ENCODE measurements at places on chromosomes 16 and 17. TPM values are rescaled to one million over a fixed set of nuclear protein-coding genes. Genes with fewer than 3 reads are reported as not detected.
A peak's percentile ranks its signal among the peaks of the same experiment; 100 is the strongest.

OSGIN1 gene
- 0.34 TPM for total RNA-seq

BCAS3 gene
- total RNA-seq = 7.1 TPM

GP1BA gene
- total RNA-seq = not detected

KRTAP4-3 gene
- not detected for total RNA-seq

ZNF286A gene
- total RNA-seq = 24.5 TPM

CACNA1H gene
- 0.26 TPM for total RNA-seq

ALOX12B gene
- 2.1 TPM for total RNA-seq

GOSR1 gene
- total RNA-seq = 39.0 TPM

ABCC3 gene
- total RNA-seq = not detected

NPIPA8 gene
- not detected for total RNA-seq

MT1H gene
- total RNA-seq = not detected

- peaks cover 3% of the 10 kb centered on the region for H3K4me1 ChIP-seq
- no peak overlapping the region for H3K4me3 ChIP-seq
- H3K27me3 ChIP-seq = no peaks in the 10 kb centered on the region
- H3K27ac ChIP-seq = no peak overlapping the region
- H3K36me3 ChIP-seq = no peaks in the 10 kb centered on the region
Observed at GRCh38 chr17:50550661-50551432, 3.9 kb downstream of the SPATA20 start.

DNA sequence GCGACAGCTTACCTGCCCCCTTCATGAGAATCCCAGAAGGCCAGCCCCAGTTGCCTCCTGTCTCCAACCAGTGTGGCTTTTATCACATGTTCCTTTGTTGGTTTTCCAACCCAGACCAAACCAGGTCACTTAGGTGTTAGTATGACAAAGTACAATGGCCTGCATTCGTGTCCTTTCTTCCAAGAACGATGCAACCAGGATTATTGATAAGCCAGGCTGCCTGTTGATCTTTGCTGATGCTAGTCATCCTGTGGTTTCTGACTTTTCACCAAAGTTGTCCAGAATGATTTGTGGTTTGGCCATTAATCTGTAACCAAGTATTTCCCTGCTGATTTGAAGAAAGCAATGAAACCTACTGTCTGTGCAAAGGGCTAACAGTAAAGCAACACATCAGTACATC, 191.4 kb downstream of the CYLD start:
- no peak overlapping the region for H3K4me3 ChIP-seq
- no peak overlapping the region for H3K27ac ChIP-seq
- no peak for DNase-seq
- H3K36me3 ChIP-seq = no peaks in the 10 kb centered on the region
- H3K4me1 ChIP-seq = no peaks in the 10 kb centered on the region

DNA sequence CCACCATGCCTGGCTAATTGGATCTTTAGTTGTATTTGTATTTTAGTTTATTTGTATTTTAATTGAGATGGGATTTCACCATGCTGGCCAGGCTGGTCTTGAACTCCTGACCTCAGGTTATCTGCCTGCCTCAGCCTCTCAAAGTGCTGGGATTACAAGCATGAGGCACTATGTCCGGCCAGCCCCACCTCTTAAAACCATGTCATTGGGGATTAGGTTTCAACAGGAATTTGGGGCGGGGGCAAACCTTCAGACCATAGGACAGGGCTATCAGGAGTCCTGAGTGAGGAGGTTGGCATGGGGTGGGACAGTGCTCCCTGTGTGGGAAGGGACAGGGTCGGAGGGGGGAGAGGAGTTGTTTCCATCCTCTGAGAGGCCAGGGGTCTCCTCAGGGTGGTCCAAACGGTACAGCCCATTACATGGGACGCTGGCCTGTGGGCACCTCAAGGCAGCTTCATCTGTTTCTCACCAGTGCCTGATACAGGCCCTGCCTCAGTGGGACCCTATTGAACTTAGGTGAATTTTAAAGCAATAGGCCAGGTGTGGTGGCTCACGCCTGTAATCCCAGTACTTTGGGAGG, 21.6 kb downstream of the GAA start:
- H3K27ac ChIP-seq = no peak overlapping the region
- H3K4me3 ChIP-seq = no peak overlapping the region
- H3K27me3 ChIP-seq = peaks cover 6% of the 10 kb centered on the region

DNA sequence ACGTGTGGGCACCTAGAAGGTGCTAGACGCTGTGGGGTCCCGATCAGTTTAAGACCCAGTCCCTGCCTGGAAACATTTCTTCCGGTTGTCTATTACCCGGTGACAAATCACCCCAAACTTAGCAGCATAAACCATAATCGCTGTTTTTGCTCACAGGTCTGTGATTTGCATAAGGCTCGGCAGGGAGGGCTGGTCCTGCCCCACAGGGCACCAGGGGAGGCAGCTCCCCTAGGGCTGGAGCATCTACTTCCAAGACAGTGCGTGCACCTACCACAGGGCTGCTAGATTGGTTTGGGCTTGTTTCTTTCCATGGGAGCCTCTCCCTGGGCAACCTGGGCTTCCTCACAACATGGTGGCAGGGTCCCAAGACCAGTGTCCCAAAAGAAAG, 214.5 kb upstream of the CIBAR2 start:
- DNase-seq = no peak
- no peaks in the 10 kb centered on the region for H3K36me3 ChIP-seq
- H3K4me3 ChIP-seq = no peak overlapping the region
- H3K27ac ChIP-seq = no peak overlapping the region
- H3K27me3 ChIP-seq = peaks cover 10% of the 10 kb centered on the region
- H3K4me1 ChIP-seq = peaks cover 3% of the 10 kb centered on the region

- H3K27me3 ChIP-seq = peaks cover 56% of the 10 kb centered on the region
- H3K36me3 ChIP-seq = peaks cover 1% of the 10 kb centered on the region
- no peak overlapping the region for H3K4me3 ChIP-seq
- H3K27ac ChIP-seq = no peak overlapping the region
- no peak for DNase-seq
Observed at GRCh38 chr16:86512860-86513470, 2.6 kb downstream of the FOXF1 start.

GRCh38 chr16:53502331-53503269, at the start of gene AKTIP:
AKTIP (minus strand) TSS chr16:53503209; CDS start chr16:53500259, 2,950 bp downstream.
- H3K4me1 ChIP-seq = peaks cover 62% of the 10 kb centered on the region
- H3K27ac ChIP-seq = peak within 1 kb of the TSS; percentile 96
- peak; percentile 54 for DNase-seq
- peak within 1 kb of the TSS; percentile 97 for H3K4me3 ChIP-seq
- H3K36me3 ChIP-seq = peaks cover 13% of the 10 kb centered on the region

GRCh38 chr16:69768666-69769065, 6.5 kb downstream of the WWP2 start:
- no peak overlapping the region for H3K4me3 ChIP-seq
- no peaks in the 10 kb centered on the region for H3K36me3 ChIP-seq
- DNase-seq = no peak
- H3K4me1 ChIP-seq = peaks cover 56% of the 10 kb centered on the region
- H3K27me3 ChIP-seq = no peaks in the 10 kb centered on the region

- H3K27me3 ChIP-seq = no peaks in the 10 kb centered on the region
- no peaks in the 10 kb centered on the region for H3K4me1 ChIP-seq
- H3K4me3 ChIP-seq = no peak overlapping the region
- no peak overlapping the region for H3K27ac ChIP-seq
- peaks cover 1% of the 10 kb centered on the region for H3K36me3 ChIP-seq
Observed at GRCh38 chr16:19744670-19745069, 26.6 kb downstream of the IQCK start.

DNA sequence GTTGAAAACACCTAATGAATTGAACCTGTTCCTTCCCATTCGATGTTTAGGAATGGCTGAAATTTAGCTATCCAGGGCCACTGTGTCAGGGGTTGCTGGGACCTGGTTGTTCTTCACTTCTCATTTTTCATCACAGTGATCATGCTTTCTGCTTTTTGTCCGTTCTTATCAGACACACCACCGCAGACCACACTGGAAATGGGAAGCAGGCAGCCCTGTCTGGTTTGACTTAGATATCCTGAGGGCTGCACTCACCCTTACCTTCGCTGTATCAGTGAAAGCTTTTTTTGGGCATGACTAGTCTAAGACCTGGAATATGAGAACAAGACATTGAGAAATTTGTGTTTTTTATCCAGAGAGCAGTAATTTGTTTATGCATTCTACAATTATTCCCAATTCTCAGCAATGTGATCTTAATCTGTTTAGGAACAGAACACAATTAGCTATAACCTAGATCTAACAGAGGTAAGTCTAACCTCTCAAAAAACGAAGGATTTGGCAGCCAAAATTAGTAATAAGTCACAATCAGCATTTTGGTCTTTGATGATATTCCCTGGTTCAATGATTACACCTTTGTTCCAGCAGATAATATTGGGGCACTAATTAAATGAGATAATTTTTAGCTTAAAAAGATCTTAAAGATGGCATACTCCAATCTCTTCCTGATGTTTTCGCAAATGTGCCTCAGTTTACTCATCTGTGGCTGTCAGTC, 126.0 kb upstream of the GOT2 start:
- H3K4me1 ChIP-seq = no peaks in the 10 kb centered on the region
- H3K27me3 ChIP-seq = no peaks in the 10 kb centered on the region
- H3K4me3 ChIP-seq = no peak overlapping the region
- no peak overlapping the region for H3K27ac ChIP-seq
- DNase-seq = no peak

GRCh38 chr16:58503166-58503862, 3.4 kb downstream of the NDRG4 start:
- peaks cover 10% of the 10 kb centered on the region for H3K4me1 ChIP-seq
- no peak overlapping the region for H3K27ac ChIP-seq
- H3K36me3 ChIP-seq = no peaks in the 10 kb centered on the region

DNA sequence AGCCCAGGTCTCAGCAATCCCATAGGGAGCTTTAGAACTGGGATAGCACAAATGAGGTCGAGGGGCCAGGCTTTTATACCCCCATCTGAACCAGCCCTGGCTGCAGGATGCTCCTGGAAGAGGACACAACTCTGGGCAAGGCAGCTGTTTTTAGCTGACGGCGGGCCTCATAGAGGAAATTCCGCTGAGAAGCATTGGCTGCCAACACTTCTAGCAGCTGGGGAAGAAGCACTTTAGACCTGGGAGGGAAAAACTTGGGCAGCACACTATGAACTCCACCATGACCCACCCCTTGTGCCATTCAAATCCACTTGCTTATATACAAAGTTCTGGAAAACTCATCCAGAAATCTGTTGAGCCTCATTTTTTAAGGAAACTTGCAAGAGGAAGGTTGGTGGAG, 5.0 kb downstream of the CCL11 start:
- no peaks in the 10 kb centered on the region for H3K4me1 ChIP-seq
- H3K27ac ChIP-seq = no peak overlapping the region
- H3K27me3 ChIP-seq = peaks cover 11% of the 10 kb centered on the region
- H3K4me3 ChIP-seq = no peak overlapping the region
- no peaks in the 10 kb centered on the region for H3K36me3 ChIP-seq
- DNase-seq = no peak

DNA sequence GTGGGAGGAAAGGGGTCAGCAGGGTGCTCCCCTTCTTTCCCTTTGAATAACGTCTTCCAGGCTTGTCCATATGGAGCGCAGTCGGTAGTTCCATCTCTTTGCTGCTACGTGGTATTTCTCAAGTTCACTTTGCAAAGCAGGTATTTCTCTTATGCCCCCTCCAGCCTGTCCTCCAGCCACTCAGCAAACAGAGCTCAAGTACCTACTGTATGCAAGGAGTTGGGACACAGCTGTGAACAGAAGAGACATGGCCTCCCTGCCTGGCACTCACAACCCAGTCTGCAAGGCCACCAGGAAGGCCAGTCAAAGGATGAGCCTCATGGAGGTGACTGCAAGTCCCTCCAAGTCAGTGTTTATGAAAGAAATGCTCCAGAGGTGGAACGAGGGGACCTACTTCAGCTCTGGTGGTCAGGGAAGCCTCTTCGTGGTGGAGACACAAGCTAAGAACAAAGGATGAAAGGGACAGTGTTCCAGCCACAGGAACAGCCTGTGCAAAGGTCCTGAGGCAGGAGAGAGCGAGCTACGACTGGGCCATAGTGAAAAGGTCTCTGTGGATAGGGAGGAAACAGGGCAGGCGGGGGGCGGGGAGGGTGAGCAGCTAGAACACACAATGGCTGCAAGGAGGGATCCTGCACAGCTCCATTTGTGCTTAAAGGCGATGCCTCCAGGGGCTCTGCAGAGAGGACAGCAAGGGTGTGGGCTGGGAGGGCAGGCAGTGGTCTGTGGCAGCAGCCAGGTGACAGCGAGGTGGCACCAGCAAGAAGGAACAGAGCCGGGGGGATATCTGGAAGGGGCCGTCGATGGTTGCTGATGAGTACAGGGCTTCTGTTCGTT, 32.6 kb downstream of the PPL start:
- no peak for DNase-seq
- no peaks in the 10 kb centered on the region for H3K36me3 ChIP-seq
- H3K27ac ChIP-seq = no peak overlapping the region
- peaks cover 14% of the 10 kb centered on the region for H3K27me3 ChIP-seq
- no peak overlapping the region for H3K4me3 ChIP-seq
- no peaks in the 10 kb centered on the region for H3K4me1 ChIP-seq

- no peaks in the 10 kb centered on the region for H3K36me3 ChIP-seq
- H3K4me1 ChIP-seq = peaks cover 22% of the 10 kb centered on the region
- H3K27ac ChIP-seq = no peak overlapping the region
- H3K4me3 ChIP-seq = peak overlapping the region; percentile 68
- no peak for DNase-seq
- no peaks in the 10 kb centered on the region for H3K27me3 ChIP-seq
Observed at GRCh38 chr16:380762-381011, 1.1 kb downstream of the PGAP6 start.

DNA sequence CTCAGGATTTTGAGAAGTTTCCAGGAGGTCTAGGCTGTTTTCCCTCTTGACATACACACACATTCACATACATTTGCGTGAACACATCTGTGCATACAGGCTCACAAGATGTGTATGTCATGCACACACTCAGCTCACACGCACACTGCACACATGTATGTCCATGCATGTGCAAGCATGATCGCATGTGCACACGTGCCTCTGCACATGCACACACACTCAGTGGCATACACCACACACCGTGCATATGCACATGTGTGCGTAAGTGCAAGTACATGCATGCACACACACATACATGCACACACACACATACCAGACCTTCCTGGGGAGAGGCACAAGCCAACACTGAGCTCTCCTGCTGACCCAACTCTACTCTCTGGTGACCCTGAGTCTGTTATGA, 171.4 kb downstream of the RBFOX3 start:
- H3K4me3 ChIP-seq = no peak overlapping the region
- peaks cover 9% of the 10 kb centered on the region for H3K27me3 ChIP-seq
- H3K27ac ChIP-seq = no peak overlapping the region
- DNase-seq = no peak

GRCh38 chr17:30173649-30174048, 57.0 kb downstream of the NSRP1 start:
- H3K4me3 ChIP-seq = no peak overlapping the region
- peaks cover 30% of the 10 kb centered on the region for H3K36me3 ChIP-seq
- DNase-seq = peak; percentile 32
- H3K4me1 ChIP-seq = peaks cover 19% of the 10 kb centered on the region
- no peak overlapping the region for H3K27ac ChIP-seq
- H3K27me3 ChIP-seq = no peaks in the 10 kb centered on the region

DNA sequence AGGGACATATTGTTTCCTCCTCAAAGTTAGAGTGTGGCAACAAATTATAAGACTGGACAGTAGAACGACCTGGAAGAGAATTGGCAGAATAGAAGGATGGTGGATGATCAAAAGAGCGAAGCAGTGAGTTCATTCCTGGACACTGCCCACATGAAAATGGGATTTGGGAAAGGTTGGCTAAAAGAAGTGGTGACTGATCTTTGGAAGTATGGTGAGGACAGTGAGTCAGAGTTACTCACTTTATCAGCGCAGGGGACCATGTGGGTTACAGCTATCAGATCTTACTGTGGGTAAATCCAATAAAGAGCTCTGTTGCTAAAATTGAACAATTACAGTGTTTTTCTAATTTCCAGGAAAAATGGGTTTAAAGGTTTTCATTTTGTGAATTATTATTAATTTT, 2.7 kb upstream of the TANC2 start:
- no peaks in the 10 kb centered on the region for H3K36me3 ChIP-seq
- no peak overlapping the region for H3K27ac ChIP-seq
- H3K4me3 ChIP-seq = no peak overlapping the region
- H3K27me3 ChIP-seq = peaks cover 34% of the 10 kb centered on the region
